ENCODE measurements at places on chromosomes 12 and 14. TPM values are rescaled to one million over a fixed set of nuclear protein-coding genes. Genes with fewer than 3 reads are reported as not detected.

Gene PRPH
- not detected for total RNA-seq

Gene TROAP
- 2.5 TPM for total RNA-seq

Gene EIF4B
- total RNA-seq = 1,332 TPM

Gene ZDHHC22
- total RNA-seq = not detected

Gene STRN3
- total RNA-seq = 45.1 TPM

Gene HVCN1
- 2.9 TPM for total RNA-seq

Gene RPGRIP1
- total RNA-seq = under 0.01 TPM

GRCh38 chr12:79769189-79769859 lies 78.6 kb upstream of the PAWR start:
- no peaks in the 10 kb centered on the region for H3K27me3 ChIP-seq
- no peak overlapping the region for H3K27ac ChIP-seq
- DNase-seq = no peak
- H3K36me3 ChIP-seq = peaks cover 4% of the 10 kb centered on the region

DNA sequence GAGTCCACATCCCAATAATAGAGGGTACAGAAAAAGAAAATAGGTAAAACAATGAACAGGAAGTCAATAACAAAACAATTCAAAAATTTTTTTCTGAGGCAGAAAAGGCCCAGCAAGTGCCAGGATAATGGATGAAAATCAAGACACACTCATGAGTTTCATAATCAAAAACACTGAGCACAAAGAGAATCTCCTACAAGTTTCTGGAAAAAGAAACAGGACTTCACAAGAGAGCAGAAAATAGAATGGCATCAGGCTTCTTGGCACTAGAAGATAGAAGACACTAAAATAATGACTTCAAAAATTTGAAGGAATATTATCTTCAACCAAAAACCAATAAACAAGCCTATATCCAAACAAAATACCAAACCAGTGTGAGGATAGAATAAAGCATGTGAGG lies 36.8 kb downstream of the DMAC2L start:
- H3K36me3 ChIP-seq = no peaks in the 10 kb centered on the region
- peaks cover 38% of the 10 kb centered on the region for H3K4me1 ChIP-seq
- DNase-seq = no peak
- H3K27me3 ChIP-seq = no peaks in the 10 kb centered on the region
- no peak overlapping the region for H3K4me3 ChIP-seq
- no peak overlapping the region for H3K27ac ChIP-seq

- peaks cover 2% of the 10 kb centered on the region for H3K36me3 ChIP-seq
- no peak overlapping the region for H3K4me3 ChIP-seq
- no peak for DNase-seq
- no peak overlapping the region for H3K27ac ChIP-seq
- H3K4me1 ChIP-seq = no peaks in the 10 kb centered on the region
Observed at GRCh38 chr14:102840771-102841528, 63.7 kb downstream of the TRAF3 start.

GRCh38 chr14:103033681-103034096 lies 23.7 kb downstream of the CDC42BPB start:
- H3K27me3 ChIP-seq = no peaks in the 10 kb centered on the region
- no peak for DNase-seq
- H3K4me1 ChIP-seq = no peaks in the 10 kb centered on the region
- no peak overlapping the region for H3K4me3 ChIP-seq
- H3K27ac ChIP-seq = no peak overlapping the region

- H3K27me3 ChIP-seq = peaks cover 5% of the 10 kb centered on the region
- DNase-seq = no peak
- no peak overlapping the region for H3K27ac ChIP-seq
- H3K4me1 ChIP-seq = no peaks in the 10 kb centered on the region
- H3K4me3 ChIP-seq = no peak overlapping the region
- H3K36me3 ChIP-seq = no peaks in the 10 kb centered on the region
Observed at GRCh38 chr14:90434370-90435020, 37.7 kb downstream of the CALM1 start.

- no peaks in the 10 kb centered on the region for H3K27me3 ChIP-seq
- DNase-seq = peak; percentile 89
- peaks cover 19% of the 10 kb centered on the region for H3K36me3 ChIP-seq
- H3K27ac ChIP-seq = peak overlapping the region; percentile 91
- H3K4me3 ChIP-seq = peak overlapping the region; percentile 96
- peaks cover 23% of the 10 kb centered on the region for H3K4me1 ChIP-seq
Observed at GRCh38 chr12:76032043-76032981, 736 bp upstream of the PHLDA1 start.

DNA sequence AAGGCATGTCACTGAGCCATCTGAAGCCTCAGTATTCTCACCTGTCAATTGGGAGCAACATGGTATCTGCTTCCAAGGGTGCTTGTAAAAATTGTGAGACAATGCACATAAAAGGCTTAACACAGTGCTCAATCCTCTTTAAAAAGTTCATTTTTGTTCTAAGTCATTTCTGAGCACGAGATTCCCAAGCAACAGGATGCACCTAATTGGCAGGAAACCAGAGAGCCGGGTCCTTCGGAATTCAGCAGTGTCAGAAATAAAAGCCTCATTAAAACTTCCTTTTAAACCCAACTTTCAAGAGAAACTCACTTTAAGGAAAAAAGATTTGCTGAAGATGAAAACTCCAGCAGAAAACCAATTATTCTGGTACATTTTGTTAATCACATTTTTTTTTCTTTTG lies 112.4 kb upstream of the NOS1 start:
- no peak for DNase-seq
- no peaks in the 10 kb centered on the region for H3K4me1 ChIP-seq
- H3K4me3 ChIP-seq = no peak overlapping the region
- no peak overlapping the region for H3K27ac ChIP-seq

GRCh38 chr14:63475761-63476160 lies 67.4 kb downstream of the PPP2R5E start:
- no peaks in the 10 kb centered on the region for H3K36me3 ChIP-seq
- no peak for DNase-seq
- H3K27ac ChIP-seq = no peak overlapping the region
- H3K4me1 ChIP-seq = peaks cover 9% of the 10 kb centered on the region
- no peaks in the 10 kb centered on the region for H3K27me3 ChIP-seq

- no peak overlapping the region for H3K4me3 ChIP-seq
- H3K36me3 ChIP-seq = no peaks in the 10 kb centered on the region
- H3K27me3 ChIP-seq = no peaks in the 10 kb centered on the region
- no peak for DNase-seq
- H3K27ac ChIP-seq = no peak overlapping the region
Observed at GRCh38 chr12:6030081-6030480, 85.0 kb upstream of the ANO2 start.

DNA sequence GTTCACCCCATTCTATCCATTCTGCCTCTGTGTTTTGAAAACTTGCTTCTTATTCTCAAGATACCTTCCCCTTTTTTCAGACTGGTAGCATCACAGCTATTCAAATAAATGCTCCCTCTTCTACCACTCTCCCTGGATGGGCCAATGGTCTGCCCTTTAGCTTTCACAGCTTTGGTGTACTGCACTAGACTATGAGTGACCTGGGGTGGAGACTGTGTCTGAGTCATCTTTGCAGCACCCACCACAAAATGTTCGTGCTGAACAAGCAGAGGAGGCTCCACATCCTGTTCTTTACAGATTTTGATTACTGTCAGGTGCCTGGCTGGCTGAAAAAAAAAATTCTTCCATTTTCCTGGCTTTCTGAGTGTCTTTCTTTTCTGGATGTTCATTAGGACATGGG lies 1104.1 kb upstream of the TMEM132C start:
- peak overlapping the region; percentile 35 for H3K27ac ChIP-seq
- H3K4me3 ChIP-seq = no peak overlapping the region
- no peaks in the 10 kb centered on the region for H3K36me3 ChIP-seq
- no peaks in the 10 kb centered on the region for H3K27me3 ChIP-seq
- DNase-seq = peak; percentile 86
- H3K4me1 ChIP-seq = peaks cover 13% of the 10 kb centered on the region

DNA sequence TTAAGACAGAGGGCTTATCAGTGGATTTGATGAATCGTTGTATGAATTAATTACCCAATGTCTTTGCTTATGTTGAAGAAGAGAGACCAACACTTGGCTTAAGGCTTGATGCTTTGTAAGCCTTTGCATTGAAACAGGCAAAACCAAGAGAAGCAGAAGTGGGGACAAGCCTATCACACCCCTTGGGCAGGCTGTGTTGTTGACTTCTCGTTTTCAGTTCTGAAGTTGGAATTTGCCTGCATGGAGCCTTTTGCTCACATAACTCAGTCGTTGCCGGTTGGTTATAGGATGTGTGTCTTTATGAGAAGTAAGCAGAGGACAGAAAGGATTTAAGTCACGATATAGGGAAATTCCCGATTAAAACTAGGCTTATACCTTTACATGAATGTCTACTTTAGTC lies 94.7 kb downstream of the CCDC92 start:
- H3K27me3 ChIP-seq = peaks cover 36% of the 10 kb centered on the region
- H3K36me3 ChIP-seq = no peaks in the 10 kb centered on the region
- H3K27ac ChIP-seq = no peak overlapping the region

DNA sequence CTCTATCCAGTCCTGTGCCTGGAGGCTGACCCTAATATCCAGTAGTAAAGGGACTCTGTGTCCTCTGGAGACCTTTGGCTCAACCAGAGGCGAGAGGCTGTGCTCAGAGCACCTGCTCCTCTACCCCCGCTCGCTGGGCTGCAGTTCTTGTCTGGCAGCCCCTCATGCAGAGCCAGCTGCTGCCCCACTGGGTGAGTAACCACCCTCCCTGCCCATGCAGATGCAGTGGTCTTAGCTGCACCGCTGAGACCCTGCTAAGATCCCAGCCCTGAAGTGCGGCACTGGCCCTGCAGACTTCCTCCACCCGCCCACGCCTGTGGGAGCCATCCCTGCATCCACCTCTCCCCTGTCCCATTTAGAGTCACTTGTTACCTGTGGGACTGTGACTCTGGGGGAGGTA lies 347.5 kb upstream of the SFSWAP start:
- no peak overlapping the region for H3K27ac ChIP-seq
- H3K36me3 ChIP-seq = no peaks in the 10 kb centered on the region
- no peaks in the 10 kb centered on the region for H3K4me1 ChIP-seq
- DNase-seq = peak; percentile 43
- H3K4me3 ChIP-seq = no peak overlapping the region

- no peaks in the 10 kb centered on the region for H3K36me3 ChIP-seq
- no peaks in the 10 kb centered on the region for H3K27me3 ChIP-seq
- H3K4me3 ChIP-seq = no peak overlapping the region
- no peaks in the 10 kb centered on the region for H3K4me1 ChIP-seq
Observed at GRCh38 chr12:56898938-56899337, 35.3 kb downstream of the SDR9C7 start.

DNA sequence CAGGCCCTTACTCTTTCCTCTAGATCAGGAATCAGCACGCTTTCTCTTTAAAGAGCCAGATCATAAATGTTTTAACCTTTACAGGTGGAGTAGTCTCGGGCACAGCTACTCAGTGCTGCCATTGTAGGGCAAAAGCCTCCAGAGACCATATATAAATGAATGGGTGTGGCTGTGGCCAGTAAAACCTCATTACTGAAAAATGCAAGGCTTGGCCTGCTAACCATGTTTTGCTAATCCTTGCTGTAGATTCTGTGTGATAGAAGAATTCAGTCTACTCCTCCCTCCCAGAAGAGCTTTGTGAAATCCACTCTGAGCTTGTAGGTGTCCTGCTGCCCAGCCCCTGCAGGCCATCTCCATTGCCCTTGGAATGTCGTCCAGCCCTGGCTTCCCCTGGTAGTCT lies 58.1 kb downstream of the HSP90AA1 start:
- no peaks in the 10 kb centered on the region for H3K27me3 ChIP-seq
- H3K27ac ChIP-seq = peak overlapping the region; percentile 70
- peak; percentile 68 for DNase-seq
- peaks cover 16% of the 10 kb centered on the region for H3K4me1 ChIP-seq

GRCh38 chr14:24673534-24674203 lies 39.7 kb upstream of the GZMB start:
- H3K27me3 ChIP-seq = no peaks in the 10 kb centered on the region
- no peak overlapping the region for H3K4me3 ChIP-seq
- H3K27ac ChIP-seq = no peak overlapping the region
- DNase-seq = no peak

DNA sequence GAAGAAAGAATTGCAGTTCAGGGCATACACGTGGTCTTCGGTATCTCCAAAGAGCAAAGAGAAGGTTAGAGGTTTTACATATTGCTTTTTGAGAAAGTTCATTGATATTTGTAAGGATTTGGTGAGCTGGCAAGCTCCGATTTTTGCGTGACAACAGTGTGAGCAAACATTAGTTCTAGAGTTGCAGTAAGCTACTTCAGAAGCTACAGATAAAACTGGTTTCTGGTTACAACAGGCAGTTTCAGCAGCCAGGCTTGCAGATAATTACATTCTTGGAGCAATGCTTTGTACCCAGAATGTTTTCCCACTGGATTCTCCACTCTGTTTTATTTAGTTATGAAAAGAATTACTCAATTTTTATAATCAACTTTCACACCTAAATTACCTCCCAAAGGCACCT lies 28.2 kb downstream of the KLRK1 start:
- no peaks in the 10 kb centered on the region for H3K27me3 ChIP-seq
- no peak for DNase-seq
- no peaks in the 10 kb centered on the region for H3K36me3 ChIP-seq
- no peak overlapping the region for H3K27ac ChIP-seq

DNA sequence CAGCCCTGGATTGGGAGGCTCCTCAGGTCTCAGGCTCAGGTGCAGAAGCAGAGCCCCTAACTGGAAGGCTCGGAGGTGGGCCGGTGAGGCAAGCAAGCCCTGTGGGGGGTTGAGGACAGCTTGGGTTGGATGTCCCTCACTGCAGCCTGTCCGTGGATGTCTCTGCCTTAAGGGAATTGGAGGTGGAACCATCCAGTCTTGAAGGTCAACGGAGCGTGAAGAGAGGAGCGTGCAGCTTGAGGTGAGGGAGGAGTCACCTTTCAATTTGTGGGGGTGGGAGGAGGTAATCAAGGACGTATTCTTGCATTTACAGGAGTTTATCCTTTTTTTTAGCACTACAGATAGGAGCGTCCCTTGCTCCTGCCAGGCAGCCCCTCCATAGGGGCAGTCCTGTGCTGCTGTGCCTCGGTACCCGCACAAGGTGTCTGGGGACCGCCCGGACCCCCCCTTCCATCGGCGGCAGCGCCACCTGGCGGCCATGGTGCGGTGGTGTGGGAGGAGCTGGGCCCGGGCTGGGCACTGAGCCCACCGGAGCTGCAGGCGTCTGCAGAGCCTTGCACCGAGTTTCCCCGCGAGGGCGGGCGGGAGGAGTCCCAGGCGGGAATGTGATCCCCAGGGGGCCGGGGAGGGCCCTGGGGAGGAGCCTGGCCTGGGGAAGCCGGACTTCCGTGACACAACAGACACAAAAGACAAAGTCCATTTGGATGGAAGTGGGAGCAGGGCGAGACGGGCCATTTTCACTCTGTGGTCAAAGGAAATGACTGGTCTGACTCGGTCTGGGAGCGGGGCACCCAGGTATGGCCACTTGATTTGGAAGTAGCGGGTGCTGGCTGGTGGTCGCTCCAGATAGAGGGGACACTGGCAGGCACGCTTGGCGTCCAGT lies 864 bp downstream of the DNAJC22 start:
- no peaks in the 10 kb centered on the region for H3K36me3 ChIP-seq
- H3K4me1 ChIP-seq = peaks cover 32% of the 10 kb centered on the region
- H3K4me3 ChIP-seq = peak overlapping the region; percentile 67
- peaks cover 38% of the 10 kb centered on the region for H3K27me3 ChIP-seq

Measured in osteoblast (primary cell).